ENCODE measurements at places on chromosomes 3 and 15.

DNA sequence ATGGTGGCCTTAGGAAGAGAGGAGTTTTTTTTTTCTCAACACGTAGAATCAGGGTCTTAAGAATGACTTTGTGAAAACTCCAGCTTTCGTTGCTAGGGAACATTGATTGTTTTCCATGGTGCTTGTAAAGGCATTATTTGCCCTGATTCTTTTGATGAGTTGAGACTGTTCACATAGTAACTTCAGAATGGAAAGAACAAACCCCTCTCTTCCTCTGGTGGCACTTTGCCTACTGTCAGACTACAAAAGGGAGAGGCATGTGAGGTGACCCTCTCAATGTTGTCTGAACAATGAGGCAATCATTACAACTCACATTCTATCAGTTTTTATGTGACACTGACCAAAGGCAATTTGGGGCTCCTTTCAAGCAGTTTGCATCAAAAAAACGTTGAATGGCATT is 477.8 kb downstream of the FGF12 start:
- DNase-seq: no peak

DNA sequence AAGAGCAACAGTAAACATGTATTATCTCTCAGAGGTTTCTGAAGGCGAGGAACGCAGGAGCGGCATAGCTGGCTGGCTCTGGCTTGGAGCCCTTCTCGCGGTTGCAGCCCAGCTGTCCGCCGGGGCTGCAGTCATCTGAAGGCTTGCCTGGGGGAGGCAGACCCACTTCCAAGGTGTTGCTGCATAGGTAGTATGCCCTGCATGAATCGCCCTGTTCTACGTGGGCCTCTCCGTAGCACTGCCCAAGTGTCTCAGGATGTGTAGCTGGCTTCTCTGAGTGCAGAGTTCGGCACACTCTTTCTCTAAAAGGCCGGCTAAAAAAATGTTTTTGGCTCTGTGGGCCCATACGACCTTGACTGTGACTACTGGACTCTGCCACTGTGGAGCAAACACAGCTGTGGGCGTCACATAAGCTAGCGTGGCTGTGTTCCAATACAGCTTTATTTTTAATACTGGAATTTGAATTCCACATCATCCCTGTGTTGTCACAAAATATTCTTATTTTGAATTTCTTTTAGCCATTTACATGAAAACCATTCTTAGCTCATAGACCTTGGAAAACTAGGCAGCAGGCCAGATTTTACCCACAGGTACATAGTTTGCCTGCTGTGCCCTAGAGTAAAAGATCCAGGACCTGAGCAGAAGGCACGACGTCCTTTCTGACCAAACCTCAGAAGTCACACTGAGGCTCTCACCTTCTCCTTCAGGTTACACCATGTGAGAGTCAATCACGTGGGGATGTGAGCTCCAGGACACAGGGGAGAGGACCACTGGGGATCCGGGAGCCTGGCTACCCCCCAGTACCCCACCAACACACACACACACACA is 55.9 kb downstream of the PGPEP1L start:
- DNase-seq: no peak

GRCh38 chr3:170425491-170426239 is 7.0 kb downstream of the CLDN11 start:
- no peak for DNase-seq

DNA sequence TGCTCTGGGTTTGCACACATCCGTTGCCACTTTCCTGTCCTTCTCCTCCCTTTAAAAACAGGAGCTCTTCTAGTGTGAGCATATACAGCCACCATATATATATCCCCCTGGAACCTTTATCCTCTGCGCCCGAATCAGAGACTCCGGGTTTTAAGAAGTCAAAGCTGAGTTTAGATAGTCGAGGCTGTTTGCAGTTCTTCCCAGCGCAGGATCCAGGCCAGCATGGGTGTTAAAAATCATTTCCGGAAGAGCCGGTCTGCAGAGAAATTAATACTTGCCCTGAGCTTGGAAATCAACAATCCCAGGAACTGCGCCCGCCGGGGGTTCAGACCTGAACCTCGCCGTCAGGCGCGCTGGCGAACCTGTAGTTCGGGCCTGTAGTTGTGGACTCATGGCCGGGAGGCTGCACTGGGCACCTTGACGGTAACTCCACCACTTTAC is 2.3 kb downstream of the SHOX2 start:
- DNase-seq: no peak

GRCh38 chr15:66462627-66463026 is 34.9 kb downstream of the SNAPC5 start:
- no peak for DNase-seq

All from immature natural killer cell (primary cell).